Activated CD8-positive, alpha-beta memory T cell treated with anti-CD3 and anti-CD28 coated beads, Interleukin-2, amount 10 ng/mL, durations not matched to agents 7 days and 5 days (primary cell): ENCODE measurements at places on chromosomes 5 and 9. TPM values are rescaled to one million over a fixed set of nuclear protein-coding genes. Genes with fewer than 3 reads are reported as not detected.

GRCh38 chr9:92245005-92245797 lies 48.3 kb downstream of the IARS1 start:
- peaks cover 74% of the 10 kb centered on the region for H3K36me3 ChIP-seq
- no peak overlapping the region for H3K4me3 ChIP-seq
- no peaks in the 10 kb centered on the region for H3K27me3 ChIP-seq
- no peak for DNase-seq
- no peak overlapping the region for H3K27ac ChIP-seq

LNPEP gene
- 67.4 TPM for total RNA-seq

DNA sequence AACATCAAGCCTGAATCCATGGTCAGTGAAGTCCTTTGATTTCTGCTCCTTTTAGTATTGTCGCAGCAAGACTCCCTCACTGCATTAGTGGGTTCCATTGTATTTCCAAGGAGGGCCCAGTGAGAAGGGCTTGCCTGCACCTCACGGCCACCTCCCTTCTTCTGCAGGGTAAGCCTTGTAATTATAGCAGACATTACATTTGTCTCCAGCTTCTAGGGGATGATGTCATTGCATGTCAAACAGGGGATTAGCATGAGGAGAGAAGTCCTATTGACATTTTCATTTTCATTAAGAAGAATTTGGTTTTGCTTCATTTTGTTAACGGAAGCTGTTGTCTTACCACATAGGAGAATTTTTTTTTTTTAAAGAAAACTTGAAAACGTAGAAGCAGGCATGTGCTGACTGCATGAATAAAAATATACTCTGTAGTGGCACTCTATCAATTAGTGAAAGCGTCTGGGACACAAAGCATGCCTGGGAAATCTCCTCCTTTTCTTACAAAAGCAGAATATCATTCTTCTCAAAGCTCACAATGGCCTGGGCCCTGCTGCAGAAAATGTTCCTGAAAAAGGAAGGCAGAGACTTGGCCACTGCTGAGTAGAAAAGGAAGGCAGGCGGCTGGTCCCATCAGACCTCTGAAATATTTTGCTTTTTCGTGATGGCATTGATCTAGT lies 27.1 kb downstream of the MAP1B start:
- H3K36me3 ChIP-seq: no peaks in the 10 kb centered on the region
- DNase-seq: no peak
- peaks cover 76% of the 10 kb centered on the region for H3K27me3 ChIP-seq
- no peak overlapping the region for H3K27ac ChIP-seq
- peaks cover 8% of the 10 kb centered on the region for H3K4me1 ChIP-seq

- H3K4me3 ChIP-seq: no peak overlapping the region
- H3K36me3 ChIP-seq: no peaks in the 10 kb centered on the region
- DNase-seq: no peak
- H3K27me3 ChIP-seq: peaks cover 2% of the 10 kb centered on the region
- peaks cover 4% of the 10 kb centered on the region for H3K4me1 ChIP-seq
Measured at GRCh38 chr5:98428806-98429205, 344.7 kb upstream of the RGMB start.

NMUR2 gene
- not detected for total RNA-seq

GRCh38 chr5:72020161-72020983 lies 86.9 kb upstream of the MAP1B start:
- no peaks in the 10 kb centered on the region for H3K4me1 ChIP-seq
- DNase-seq: no peak
- H3K27ac ChIP-seq: no peak overlapping the region
- no peak overlapping the region for H3K4me3 ChIP-seq
- H3K36me3 ChIP-seq: no peaks in the 10 kb centered on the region
- H3K27me3 ChIP-seq: peaks cover 17% of the 10 kb centered on the region

PCDHGA2 gene
- total RNA-seq: not detected
